ENCODE measurements at places on chromosomes 7 and 10.

DNA sequence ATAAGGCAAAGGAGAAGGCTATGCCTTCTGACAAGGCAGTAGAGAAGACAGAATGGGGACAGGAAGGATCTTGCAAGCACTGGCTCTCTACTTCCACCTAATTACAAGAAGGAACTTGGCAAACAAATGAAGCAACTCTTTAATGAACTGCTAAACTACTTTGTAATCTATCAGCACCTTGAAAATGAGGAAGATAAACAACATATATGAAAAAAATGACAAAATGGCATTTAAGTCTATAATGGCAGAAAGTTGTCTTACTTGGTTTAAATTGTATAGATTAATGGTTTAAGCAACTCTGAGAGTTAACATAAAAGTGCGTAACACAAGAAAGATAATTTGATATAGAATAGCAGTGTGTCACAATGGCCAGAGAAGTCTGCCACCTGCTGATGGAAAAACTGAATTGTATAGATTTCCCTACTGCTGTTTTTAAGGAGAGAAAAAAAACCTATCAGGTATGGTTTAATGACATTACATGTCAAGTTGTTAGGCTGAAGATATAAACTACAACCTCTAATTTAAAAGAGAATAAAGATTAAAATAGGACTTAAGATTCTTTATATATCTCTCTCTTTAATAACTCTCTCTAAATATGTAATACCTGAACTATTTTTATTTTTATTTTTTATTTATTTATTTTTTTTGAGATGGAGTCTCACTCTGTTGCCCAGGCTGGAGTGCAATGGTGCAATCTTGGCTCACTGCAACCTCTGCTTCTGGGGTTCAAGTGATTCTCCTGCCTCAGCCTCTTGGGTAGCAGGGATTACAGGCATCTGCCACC is 11.8 kb downstream of the NT5C3A start:
- DNase-seq = peak; percentile 43

GRCh38 chr7:70352906-70353305 is 754.6 kb downstream of the AUTS2 start:
- no peak for DNase-seq

- no peak for DNase-seq
Observed at GRCh38 chr10:10989669-10990068, 28.0 kb upstream of the CELF2 start.

GRCh38 chr10:101385866-101386658 is 32.1 kb downstream of the BTRC start:
- no peak for DNase-seq

- no peak for DNase-seq
Observed at GRCh38 chr7:75716992-75717626, 21.6 kb downstream of the HIP1 start.

DNA sequence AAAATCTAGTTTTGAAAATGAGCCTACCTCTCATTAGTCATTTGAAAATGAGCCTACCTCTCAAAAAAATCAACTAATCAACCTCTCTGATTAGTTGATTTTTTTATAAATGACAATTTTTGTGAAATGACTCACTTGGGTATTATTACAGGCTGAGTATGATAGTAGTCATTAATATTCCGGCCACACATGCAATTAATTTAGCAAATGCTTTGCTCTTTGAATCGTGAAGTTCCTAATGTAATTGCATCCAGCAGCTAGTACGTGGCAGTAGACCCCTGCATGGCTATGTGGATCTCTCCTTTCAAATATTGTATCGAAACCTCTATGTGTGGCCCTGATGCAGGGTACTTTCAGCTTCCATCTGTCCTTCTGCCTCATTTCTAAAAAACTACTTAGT is 245.9 kb upstream of the PHYHIPL start:
- no peak for DNase-seq

GRCh38 chr10:128420623-128421022 is 294.4 kb upstream of the MKI67 start:
- no peak for DNase-seq

- DNase-seq = no peak
Observed at GRCh38 chr7:54678763-54679489, 80.1 kb downstream of the SEC61G start.

DNA sequence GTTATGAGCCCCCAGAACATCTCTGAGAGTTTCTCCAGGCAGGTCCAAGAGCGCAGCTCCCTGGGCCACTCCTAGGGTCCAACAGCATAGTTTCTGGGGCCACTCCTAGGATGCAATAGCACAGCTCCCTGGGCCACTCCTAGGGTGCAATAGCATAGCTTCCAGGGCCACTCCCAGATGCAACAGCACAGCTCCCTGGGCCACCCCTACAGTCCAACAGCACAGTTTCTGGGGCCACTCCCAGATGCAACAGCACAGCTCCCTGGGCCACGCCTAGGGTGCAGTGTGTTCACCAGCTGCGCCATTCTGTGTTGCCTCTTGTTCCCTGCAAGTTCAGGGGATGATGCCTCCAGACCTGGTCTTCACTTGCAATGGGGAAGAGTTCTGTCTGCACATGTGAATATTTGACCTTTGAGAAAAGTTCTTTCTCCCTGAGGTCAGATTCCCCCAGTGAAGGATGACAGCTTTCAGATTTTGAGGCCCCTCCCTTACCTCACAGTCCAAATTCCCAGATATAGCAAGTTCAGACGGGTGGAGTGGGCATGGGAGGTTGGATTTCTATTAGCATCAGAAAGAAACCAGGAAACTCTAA is 43.0 kb upstream of the LEP start:
- no peak for DNase-seq

DNA sequence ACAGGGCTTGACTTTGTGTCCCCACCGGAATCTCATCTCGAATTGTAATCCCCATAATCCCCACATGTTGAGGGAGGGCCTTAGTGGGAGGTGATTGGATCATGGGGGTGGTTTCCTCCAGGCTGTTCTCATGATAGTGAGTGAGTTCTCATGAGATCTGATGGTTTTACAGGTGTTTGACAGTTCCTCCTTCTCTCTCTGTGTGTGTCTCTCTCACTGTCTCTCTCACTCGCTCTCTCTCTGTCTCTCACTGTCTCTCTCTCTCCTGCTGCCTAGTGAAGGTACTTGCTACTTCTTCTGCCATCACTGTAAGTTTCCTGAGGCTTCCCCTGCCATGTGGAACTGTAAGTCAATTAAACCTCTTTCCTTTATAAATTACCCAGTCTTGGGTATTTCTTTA is 289.8 kb upstream of the HABP2 start:
- no peak for DNase-seq

DNA sequence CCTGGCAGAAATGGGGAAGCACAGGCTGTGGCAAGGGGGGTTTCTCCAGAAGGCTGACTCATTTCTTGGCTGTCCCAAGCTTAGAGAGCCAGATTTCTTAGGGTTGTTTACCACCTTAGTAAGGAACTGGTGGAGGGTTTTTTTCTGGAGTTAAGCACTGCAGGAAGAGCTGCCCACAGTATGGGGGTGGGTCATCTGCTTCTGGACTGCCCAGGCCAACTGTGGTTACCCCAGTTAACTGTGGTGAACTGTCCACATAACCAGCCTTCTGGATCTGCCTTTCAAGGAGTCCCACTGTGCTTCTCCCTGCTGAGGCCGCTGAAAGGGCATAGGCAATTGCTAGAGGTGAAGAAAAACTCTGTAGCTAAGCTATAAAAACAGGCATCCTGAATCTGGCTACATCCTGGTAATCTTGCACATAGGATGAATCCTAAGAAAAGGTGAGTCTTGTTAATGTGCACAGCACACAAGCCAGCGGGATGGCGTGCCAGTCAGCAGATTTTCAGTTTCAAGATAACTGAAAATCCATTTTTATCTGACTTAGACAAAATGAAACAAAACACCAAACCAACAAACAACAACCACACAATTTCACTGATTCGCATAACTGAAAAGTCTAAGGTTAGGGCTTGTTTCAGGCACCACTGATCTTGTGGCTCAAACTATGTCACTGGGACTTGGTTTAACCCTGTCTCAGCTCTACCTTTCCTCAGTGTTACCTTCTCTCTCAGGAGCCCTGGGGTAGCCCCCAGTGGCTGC is 21.6 kb upstream of the TSPAN33 start:
- DNase-seq = peak; percentile 88

DNA sequence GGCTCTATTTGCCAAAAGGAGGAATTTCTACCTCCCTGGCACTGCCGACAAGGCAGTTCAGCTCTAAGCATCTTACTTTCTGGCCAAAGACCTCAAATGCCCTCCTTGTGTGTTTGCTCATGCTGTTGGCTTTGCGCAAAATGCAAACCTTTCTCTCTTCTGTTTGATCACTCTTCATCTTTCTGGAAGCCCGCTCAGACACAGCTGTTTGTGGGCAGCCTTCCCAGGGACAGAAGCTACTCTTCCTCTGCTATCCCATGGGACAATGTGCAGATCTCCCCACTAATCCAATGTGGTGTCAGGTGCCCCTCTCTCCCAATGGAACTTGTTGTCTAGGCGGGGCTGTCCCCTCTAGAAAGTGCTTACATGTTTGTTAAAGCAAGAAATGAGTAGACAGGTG is 278.7 kb downstream of the CCSER2 start:
- no peak for DNase-seq

DNA sequence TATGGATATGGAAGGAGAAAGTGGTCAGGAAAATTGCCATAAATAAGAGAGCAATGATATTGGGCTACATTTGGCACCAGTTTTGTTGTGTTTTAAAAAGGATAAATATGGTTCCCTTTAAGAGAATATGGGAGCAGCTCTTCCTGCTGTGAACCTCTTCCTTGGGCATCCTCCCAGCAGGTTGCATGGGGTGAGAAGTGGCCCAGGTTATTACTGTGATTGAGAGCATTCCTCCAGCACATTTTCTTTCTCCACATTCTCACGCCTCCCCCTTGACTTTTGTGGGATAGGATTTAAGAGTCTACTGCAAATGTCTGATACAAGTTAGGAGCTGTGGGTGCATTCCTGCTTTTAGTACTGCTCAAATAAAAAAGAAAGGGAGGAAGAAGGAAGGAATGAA is 214.8 kb downstream of the POU6F2 start:
- no peak for DNase-seq

GRCh38 chr7:46034056-46034768 is 113.1 kb upstream of the IGFBP3 start:
- no peak for DNase-seq

GRCh38 chr10:119834188-119834587 is 38.5 kb downstream of the MCMBP start:
- no peak for DNase-seq

DNA sequence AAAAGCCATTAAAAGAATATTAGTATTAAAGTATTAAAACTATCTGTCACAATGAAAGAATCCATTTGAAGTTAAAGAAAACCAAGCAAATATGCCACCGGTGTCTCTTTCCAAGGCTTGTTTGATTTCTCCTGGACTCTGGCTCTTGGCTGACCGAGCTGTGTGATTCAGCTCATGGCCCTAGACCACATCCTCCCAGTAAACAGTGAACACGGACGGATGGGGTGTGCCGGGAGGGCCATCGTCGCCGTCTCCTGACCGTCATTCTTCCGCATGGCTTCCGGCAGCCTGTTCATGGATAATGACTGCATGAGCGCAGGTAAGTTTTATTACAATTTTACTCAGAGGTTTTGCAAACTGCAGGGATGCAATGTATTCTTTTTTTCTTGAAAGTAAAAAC is 218.5 kb downstream of the DNAJB6 start:
- DNase-seq = no peak

DNA sequence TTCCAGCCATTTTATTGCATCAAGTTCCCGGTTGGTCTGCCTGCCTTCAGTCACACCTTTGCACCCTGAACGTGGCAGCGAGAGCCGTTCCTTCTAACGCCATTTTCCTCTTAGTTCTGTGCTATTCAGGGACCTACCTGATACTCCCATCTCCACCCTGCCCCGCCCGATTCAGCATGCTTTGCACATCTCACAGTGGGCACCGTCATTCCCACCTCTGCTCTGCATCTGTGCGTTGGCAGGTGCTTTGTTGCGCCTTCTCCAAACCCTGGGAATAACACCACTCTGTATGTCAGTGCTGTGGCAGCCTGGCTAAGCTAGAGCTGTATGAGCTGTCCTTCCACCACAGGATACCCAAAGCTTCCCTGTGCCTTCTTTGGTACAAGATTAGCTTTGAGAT is 96.8 kb downstream of the ACTR3B start:
- no peak for DNase-seq

DNA sequence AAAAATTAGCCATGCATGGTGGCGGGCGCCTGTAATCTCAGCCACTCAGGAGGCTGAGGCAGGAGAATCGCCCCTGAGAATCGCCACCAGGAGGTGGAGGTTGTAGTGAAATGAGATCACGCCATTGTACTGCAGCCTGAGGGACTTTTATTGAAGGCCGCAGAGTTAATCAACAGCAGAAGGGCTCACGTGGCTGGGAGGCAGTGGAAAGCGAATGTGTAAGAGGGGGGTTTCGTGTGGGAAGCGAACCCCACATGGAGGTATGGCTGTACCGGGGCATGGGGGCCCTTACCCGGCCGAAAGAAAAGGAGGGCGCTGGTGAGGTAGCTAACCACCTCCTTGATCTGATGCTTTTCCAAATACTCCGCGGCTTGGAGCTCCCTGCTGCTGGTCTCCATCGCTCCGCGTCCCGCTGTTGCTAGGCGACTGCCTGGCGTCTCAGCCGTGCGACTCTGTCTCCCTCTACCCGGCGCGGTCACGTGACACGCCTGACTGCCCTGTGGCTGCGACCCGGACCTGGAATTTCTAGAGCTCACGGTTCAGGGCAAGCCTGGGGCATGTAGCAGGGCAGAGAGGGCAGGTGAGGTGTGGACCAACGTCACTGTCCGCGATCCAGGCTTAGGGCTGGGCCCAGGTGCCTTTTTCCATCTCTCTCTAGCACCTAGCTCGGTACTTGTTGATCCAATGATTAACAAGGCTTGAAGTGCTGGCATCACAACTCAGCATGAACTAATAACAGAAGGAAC is at the start of gene EFCAB10:
TSS of gene EFCAB10 (minus strand) at position 428 of the 746 bp plus-strand sequence. CDS start at position 398, 30 bp downstream.
- DNase-seq = peak; percentile 48

- DNase-seq = no peak
Observed at GRCh38 chr10:96529634-96530279, 16.0 kb upstream of the TLL2 start.

DNA sequence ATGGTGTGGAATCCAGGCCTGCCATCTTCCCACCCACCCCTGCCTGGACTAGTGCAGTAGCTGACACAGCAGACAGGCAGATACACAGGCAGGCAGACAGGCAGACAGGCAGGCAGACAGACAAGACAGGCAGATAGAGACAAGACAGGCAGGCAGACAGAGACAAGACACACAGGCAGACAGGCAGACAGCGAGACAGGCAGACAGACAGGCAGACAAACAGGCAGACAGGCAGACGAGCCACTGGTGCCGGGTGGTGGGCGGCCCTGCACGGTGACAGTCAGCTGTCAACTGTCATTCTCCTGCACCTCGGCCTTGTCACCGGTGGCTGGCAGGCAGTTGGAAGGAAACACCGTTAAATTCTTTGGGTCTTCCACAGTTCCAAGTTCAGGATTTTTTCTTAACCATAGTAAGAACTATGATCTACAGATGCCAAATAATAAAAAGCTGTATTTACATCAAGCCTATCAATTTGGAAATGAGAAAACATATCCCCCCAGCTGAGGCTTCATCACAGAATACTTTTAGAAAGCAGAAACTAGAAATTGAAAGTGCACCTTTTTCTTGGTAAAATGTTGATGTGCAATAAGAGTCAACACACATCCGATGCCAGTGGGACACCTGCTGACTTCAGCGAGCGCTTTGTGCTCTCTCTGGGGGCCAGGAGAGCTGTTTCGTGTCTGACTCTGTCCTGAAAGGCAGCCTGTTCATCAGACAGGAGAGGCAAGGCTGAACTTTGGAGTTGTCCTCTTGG is 250.4 kb downstream of the DNAJB6 start:
- no peak for DNase-seq

GRCh38 chr7:158953912-158954311 is 97.6 kb downstream of the DYNC2I1 start:
- DNase-seq = no peak

GRCh38 chr10:129885526-129885925 is 78.5 kb downstream of the EBF3 start:
- no peak for DNase-seq

- no peak for DNase-seq
Observed at GRCh38 chr10:114313139-114313538, 74.1 kb downstream of the VWA2 start.

All from suppressor macrophage (primary cell).